ENCODE measurements at places on chromosomes 11 and 22. TPM values are rescaled to one million over a fixed set of nuclear protein-coding genes. Genes with fewer than 3 reads are reported as not detected.
A peak's percentile ranks its signal among the peaks of the same experiment; 100 is the strongest.

The SCGB1A1 gene
- total RNA-seq, result not detected

The DNAJB7 gene
- total RNA-seq, result not detected

The PTH gene
- total RNA-seq, result not detected

The MUC5AC gene
- total RNA-seq, result not detected

The EI24 gene
- total RNA-seq, result 71.7 TPM

The ADSL gene
- total RNA-seq, result 41.8 TPM

The CRYBB1 gene
- 0.79 TPM for total RNA-seq

The KIAA0930 gene
- total RNA-seq, result 20.4 TPM

The PGM2L1 gene
- 2.3 TPM for total RNA-seq

The PHF21A gene
- total RNA-seq, result 35.5 TPM

The PYGM gene
- total RNA-seq, result 84.7 TPM

DNA sequence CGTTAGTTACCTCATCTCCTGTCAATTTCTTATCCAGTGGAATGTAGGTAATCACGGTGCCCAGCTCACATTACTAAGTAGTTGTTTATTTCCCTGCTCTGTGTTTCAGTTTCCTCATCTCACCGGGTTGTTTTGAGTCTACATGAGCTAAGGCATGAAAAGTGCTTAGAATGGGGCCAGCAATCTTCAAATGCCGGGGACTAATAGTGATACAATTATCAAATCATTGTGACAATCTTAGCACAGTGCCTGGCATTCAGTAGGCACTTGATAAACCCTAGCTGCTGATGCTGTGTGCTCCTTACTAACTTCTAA lies 53.3 kb upstream of the CD5 start:
- DNase-seq, result no peak

GRCh38 chr11:118897721-118898310 lies 14.1 kb downstream of the CXCR5 start:
- no peak for DNase-seq

- no peak for DNase-seq
Observed at GRCh38 chr11:61713464-61713863, 33.3 kb downstream of the DAGLA start.

GRCh38 chr11:76313271-76313670 lies 67.7 kb downstream of the THAP12 start:
- DNase-seq, result no peak

- DNase-seq, result no peak
Observed at GRCh38 chr11:36098087-36098486, 154.2 kb downstream of the LDLRAD3 start.

DNA sequence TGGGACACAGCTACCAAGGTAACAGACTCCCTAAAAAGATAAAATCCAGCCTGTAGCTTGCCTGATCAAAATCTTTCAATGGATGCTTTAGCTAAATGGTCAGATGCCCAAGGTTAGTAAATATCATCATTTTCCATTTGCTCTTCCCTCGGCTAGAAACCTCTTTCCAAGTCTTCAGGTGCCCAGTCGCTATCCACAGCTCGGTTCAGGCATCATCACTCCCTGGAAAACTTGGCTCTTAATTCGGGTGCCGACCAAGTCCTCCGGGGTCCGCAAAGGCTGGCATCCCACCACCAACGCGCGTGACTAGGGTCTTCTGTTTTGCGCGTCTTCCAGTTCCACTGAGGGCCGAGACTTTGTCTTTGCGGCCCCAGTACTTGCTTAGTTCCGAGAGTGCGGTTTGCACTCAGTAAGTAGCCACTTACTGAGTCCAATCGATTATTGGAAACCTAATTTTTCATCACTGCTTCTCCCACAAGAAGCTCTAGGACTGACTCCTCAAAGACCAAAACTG lies 44.3 kb downstream of the OR4D9 start:
- DNase-seq, result no peak

- DNase-seq, result no peak
Observed at GRCh38 chr11:59673291-59673690, 4.5 kb upstream of the PATL1 start.

GRCh38 chr11:36598051-36598450 lies at the start of gene RAG2:
TSS of gene RAG2 (minus strand) at chr11:36598236. CDS start at chr11:36594168, 4,068 bp downstream.
- DNase-seq, result no peak

- peak; percentile 89 for DNase-seq
Observed at GRCh38 chr22:28798810-28799605, 1.4 kb downstream of the XBP1 start.

GRCh38 chr11:88246696-88247095 lies 71.5 kb upstream of the RAB38 start:
- no peak for DNase-seq

DNA sequence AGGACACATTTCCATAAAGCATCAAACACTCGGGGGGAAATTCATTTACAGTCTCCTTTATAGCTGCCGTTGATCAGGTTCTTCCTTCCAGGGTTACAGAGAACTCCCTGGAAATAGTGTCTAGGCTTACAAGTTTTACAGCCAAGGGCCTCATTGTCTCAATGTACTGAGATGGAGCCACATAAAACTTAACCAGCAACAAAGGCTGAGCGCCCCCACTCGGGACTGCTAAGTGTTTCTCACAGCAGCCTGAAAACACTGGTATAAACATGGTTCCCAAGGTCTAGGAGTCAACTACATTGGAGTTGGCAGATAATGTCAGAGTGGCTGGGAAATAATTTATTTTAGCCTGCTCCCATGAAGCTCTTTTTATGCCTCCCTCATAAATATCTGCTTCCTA lies 686.2 kb downstream of the OPCML start:
- DNase-seq, result no peak

- DNase-seq, result no peak
Observed at GRCh38 chr11:48025293-48025983, 45.1 kb downstream of the PTPRJ start.

DNA sequence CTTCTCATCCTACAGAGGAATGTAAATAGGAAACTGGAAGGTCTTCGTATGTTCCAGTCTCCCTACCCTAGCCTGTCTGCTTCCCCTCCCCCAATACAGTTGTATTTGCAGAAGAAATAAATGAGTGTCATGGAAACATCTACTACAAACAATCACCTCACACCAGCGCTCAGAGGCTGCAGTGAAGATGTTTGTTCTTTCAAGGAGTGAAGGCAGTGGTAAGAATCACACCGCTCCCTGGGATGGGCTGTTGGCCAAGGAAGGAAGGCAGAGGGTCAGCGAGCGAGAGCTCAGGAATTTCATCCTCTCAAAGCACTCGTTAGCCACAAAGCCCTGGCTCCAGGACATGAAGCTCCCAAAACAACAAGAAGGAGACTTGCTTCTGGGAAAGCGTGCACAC lies 1.1 kb upstream of the IGSF9B start:
- DNase-seq, result no peak

DNA sequence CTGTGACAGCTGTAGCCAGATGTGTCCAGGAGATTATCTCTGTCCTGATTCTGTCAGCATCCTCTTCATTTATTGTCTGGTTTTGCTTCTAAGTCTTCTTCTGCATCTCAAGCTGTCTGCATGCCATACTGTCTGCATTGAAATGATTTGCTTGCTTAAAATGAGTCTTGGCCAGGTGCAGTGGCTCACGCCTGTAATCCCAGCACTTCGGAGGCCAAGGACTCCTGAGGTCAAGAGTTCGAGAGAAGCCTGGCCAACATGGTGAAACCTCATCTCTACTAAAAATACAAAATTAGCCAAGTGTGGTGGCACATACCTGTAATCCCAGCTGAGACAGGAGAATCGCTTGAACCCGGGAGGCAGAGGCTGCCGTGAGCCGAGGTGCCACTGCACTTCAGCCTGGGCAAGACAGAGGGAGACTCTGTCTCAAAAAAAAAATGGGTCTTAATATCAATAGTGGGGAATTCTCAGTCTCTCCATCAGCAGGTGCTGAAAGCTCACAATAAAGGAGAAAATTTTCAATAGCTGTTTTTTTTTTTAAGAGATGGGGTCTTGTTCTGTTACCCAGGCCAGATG lies 39.2 kb upstream of the AMPD3 start:
- no peak for DNase-seq

DNA sequence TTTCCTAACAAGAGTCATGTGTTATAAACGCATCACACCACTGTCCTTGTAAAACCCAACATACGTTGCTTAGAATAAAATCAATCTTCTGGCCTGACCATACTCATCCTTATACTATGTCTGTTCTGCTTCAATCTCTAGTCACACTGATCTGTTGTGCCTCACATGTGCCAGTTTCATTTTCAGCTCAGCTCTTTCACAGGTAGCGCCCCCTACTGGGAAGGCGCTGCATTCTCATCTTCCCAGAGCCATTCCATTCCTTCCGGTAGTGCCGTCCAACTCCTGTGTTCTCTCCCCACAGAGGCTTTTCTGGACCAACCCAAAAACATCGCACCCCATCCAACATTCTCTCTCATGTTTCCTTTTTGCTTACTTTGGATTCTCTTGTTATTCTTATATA lies 22.2 kb downstream of the CASP5 start:
- no peak for DNase-seq

DNA sequence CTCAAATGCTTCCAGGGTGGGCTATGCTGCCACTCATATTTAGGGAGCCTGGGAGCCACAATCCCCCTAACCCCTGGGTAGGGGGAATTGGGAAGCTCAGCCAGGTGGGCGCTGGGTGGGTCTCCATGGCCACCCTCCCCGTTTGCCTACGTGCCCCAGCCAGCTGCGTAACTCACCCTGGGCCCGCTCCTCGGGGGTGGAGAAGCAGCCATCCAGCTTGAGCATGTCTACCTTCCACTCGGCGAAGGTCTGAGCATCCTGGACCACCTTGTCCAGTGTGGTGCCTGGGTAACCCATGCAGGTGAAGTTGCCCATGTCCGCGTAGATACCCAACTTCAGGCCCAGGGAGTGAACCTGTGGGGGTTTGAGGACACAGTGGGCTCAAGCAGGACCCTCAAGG lies 3.7 kb downstream of the NAGA start:
- DNase-seq, result no peak

- DNase-seq, result no peak
Observed at GRCh38 chr11:126790550-126791081, 210.0 kb downstream of the KIRREL3 start.

DNA sequence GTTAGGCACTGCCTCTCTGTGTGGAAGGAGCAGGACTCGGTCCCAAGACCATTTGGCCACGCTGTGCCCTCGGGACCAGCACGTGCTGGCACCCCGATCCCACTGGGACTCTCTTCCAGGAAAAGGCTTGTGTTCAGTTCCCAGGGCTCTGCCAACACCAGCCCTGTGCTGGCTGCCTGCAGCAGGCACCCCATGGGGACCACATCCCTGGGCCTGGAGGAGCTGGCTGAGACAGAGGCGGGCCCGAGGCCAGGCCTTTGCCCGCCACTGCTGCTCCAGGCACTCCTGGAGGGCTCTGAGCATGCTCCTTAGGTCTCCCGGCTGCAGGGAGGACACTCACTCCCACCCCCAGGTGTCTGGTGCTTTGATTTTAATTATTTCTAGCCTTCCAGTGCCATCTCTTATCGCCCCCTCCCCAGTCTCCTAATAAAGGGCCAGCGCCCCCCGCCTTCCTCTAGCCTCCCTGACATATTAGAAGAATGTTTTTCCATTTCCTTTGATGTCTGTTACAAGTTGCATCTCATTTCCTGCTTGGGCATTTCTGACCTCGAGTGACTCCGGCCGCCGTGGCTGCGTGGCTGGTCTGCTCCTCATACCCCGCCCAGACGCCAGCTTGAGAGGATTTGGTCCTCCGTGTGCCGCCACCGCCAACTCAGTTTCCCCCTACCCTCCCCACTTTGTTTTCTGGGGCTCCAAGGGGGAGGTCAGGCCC lies 14.4 kb downstream of the CDKN1C start:
- DNase-seq, result no peak

- DNase-seq, result no peak
Observed at GRCh38 chr11:131495423-131495822, 125.0 kb downstream of the NTM start.

- DNase-seq, result no peak
Observed at GRCh38 chr11:16120008-16120407, 236.3 kb downstream of the SOX6 start.

GRCh38 chr11:13098063-13098462 lies 88.9 kb downstream of the RASSF10 start:
- DNase-seq, result no peak

GRCh38 chr11:115194802-115195110 lies 309.5 kb downstream of the CADM1 start:
- DNase-seq, result no peak

DNA sequence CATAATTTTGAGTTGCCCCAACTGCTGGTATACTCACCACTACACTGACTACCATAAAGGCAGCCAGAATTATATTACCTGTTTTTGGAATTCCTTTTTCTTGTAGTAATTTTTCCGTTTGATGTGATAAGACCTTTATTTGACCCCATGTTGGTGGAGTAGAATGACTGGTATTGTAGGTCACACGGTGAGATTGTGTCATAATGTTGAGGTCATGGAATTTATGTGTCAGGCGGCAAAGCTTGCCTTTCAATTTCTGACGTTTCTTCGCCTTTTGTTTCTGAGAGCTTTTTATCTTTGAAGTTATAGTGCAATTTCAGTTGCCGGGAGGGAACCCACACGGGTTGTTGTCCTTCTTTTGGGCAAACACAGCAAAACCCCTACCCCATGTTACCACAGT lies 13.0 kb downstream of the OR52K1 start:
- no peak for DNase-seq

DNA sequence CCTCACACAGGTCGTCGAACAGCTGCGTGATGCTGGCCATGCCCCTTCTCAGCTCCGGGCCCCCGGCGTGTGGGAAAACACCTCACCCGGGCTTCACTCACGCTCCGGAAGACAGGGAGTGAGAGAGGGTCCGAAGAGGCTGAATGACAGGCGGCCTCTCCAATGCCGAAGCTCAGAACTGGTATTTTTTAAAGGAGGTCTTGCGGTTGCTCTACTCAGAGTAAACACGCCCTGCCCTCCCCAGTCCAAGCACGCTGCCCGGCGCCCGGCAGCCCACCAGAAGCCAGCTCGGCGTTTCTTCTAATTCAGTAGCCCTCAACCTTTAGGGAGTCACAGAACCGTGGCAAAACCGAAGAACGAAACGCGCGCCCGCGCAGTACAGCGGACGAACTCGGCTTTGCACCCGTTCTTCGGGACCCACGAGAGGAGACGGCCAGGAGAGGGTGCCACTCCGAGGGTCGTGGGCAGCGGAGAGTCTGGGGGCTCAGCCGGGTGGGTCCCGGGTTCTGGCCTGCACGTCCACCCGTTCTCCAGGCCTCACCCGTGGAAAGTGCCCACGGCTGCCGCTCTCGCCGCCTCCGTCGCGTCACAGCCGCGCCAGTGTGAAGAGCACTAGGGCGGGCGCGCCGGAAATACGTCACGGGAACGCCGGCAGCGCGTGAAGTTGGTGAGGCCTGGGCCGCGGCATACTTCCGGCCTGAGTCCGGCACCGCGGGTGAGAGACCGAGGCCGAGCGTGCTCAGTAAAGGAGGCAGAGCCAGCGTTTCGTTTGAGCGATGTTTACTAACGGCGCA lies at the start of gene TUBGCP6:
Gene TUBGCP6, minus strand, starts transcription at position 604 of the 794 bp plus-strand sequence. Its CDS starts 564 bp downstream, at position 40.
- peak; percentile 95 for DNase-seq
